ENCODE measurements at places on chromosomes 4 and X. TPM values are rescaled to one million over a fixed set of nuclear protein-coding genes. Genes with fewer than 3 reads are reported as not detected.

Gene TRIM60
- not detected for total RNA-seq

Gene TKTL2
- total RNA-seq: not detected

Gene ASMT
- 1.4 TPM for total RNA-seq

Gene CSTF2
- 30.2 TPM for total RNA-seq

- no peaks in the 10 kb centered on the region for H3K36me3 ChIP-seq
- H3K27me3 ChIP-seq: no peaks in the 10 kb centered on the region
- peaks cover 2% of the 10 kb centered on the region for H3K4me1 ChIP-seq
- no peak within 1 kb of the TSS for H3K27ac ChIP-seq
Observed at GRCh38 chrX:119757979-119758730, at the start of gene SOWAHD. SOWAHD (plus strand) TSS chrX:119758588; CDS start chrX:119758668, 80 bp downstream.

DNA sequence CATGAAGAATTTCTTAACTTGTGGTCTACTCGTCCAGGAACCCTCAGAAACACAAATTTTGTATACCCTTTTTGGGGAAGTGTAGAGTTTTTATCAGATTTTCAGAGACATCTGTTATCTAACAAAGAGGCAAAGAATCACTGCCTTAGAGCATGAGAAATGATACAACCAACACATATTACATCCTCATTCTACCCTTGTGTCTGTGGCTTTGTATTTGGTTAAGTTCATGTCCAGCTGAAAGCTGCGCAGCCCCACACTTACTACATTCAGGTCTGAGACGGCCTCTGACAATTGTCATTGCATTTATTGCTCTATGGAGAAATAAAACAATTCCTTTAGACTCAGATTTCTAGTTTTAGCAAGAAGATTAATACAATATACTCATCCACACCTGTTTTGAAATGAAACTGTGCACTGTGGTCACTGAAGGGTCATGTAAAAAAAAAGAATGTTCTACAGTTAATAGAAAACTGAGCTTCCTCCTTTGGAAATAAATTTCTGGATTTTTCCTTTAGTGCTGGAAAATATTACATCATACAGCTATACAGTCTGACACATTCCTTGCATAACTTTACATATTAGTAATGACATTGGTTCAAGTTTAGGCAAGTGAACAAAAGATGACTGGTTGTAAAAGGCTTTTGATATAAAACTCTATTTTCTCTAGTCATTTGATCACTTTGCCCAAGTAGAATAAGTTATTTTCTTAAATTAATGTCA lies 39.8 kb downstream of the GLRB start:
- H3K4me3 ChIP-seq: no peak overlapping the region
- no peaks in the 10 kb centered on the region for H3K36me3 ChIP-seq
- H3K27me3 ChIP-seq: no peaks in the 10 kb centered on the region
- no peaks in the 10 kb centered on the region for H3K4me1 ChIP-seq
- DNase-seq: no peak

DNA sequence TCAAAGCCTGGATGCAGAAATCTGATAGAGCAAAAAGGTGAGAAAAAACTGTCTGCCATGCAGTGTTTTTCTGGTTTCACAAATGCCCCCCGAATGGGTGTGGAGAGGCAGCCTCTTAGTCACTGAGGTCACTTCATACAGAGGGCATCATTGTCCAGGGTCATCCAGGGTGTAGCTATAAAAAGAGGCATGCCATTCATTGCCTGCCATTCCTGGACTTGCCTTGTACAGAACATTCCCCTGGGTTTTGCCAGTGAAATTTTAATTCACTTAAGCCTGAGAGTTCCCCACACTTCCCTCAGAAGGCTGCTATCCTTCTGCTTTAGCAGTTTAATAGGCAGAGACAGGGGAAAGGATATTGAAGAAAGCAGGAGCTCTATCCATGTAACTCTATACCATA lies 230.3 kb downstream of the UNC5C start:
- H3K36me3 ChIP-seq: no peaks in the 10 kb centered on the region
- DNase-seq: no peak

- no peaks in the 10 kb centered on the region for H3K36me3 ChIP-seq
- H3K4me1 ChIP-seq: no peaks in the 10 kb centered on the region
- no peaks in the 10 kb centered on the region for H3K27me3 ChIP-seq
- H3K27ac ChIP-seq: no peak overlapping the region
- DNase-seq: no peak
Observed at GRCh38 chrX:50167366-50167765, 33.4 kb downstream of the AKAP4 start.

DNA sequence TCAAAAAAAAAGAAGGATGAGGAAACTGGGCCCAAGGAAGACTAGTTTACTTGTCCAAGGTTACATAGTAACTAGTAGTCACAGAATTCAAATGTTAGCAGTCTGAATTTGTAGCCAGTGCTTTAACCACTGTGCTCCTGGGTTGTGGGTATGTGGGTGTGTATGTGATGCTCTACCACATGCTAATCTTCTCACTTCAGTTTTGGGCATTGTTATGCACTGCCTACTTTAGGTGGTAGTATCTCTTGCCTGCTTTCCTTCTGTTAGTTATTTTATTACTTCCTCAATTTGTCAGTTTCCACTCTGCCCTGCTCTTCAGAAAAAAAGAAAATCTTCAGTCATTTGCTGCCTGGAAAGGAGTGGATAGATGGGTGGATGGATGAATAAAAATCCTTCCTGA lies 219.2 kb downstream of the RPA4 start:
- H3K36me3 ChIP-seq: no peaks in the 10 kb centered on the region
- H3K27ac ChIP-seq: no peak overlapping the region
- no peaks in the 10 kb centered on the region for H3K27me3 ChIP-seq
- no peak overlapping the region for H3K4me3 ChIP-seq

GRCh38 chr4:27702730-27703431 lies 842.2 kb downstream of the STIM2 start:
- peak; percentile 36 for DNase-seq
- no peak overlapping the region for H3K27ac ChIP-seq
- no peaks in the 10 kb centered on the region for H3K36me3 ChIP-seq
- H3K27me3 ChIP-seq: no peaks in the 10 kb centered on the region
- H3K4me3 ChIP-seq: no peak overlapping the region

DNA sequence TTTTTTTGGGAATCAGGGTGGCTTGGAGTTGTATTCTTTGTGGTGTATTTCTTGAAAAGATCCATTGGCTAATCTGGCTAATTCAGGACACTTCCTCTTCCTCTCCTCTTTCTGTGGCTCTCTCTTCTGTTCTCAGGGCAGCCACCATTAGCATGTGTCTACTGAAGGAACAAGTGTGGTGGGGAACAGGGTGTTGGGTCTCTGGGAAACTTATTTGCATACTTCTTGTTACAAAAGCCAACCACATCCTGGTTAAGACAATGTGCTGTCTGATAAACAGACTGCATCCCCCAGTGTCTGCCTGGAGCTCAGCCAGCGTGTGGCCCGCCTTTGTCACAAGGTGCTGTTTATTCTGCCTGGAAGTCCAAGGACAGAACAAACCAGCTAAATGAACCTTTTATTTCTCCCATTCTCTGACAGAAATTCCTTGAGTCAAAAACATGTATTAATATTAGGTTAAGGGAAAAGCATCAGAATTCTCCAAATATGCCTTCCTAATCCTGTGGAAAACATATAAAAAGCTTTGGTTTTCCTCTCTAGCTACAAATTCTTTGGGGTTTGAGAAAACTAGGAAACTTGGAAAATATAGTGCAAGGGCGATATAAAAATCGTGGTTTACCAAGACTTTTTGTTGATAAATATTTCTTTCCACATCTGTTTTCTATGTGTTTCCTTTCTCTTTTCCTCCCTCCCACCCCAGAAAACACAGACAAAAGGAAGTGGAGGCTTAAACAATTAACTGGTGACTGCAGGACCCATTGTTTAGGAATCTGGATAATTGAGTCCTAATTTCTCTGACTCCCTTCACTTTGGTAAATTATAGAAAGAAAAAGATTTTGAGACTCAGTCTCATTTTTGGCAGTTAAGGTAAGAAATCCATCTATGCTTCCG lies 203.6 kb downstream of the SPRY1 start:
- H3K27ac ChIP-seq: no peak overlapping the region
- H3K4me1 ChIP-seq: no peaks in the 10 kb centered on the region
- H3K36me3 ChIP-seq: no peaks in the 10 kb centered on the region
- no peaks in the 10 kb centered on the region for H3K27me3 ChIP-seq
- DNase-seq: peak; percentile 60

GRCh38 chr4:150971901-150972300 lies 43.2 kb downstream of the LRBA start:
- H3K4me3 ChIP-seq: no peak overlapping the region
- H3K27ac ChIP-seq: no peak overlapping the region
- no peaks in the 10 kb centered on the region for H3K36me3 ChIP-seq
- no peaks in the 10 kb centered on the region for H3K27me3 ChIP-seq
- no peaks in the 10 kb centered on the region for H3K4me1 ChIP-seq

- peak; percentile 20 for DNase-seq
- H3K4me3 ChIP-seq: no peak overlapping the region
- H3K27ac ChIP-seq: no peak overlapping the region
- H3K27me3 ChIP-seq: no peaks in the 10 kb centered on the region
Observed at GRCh38 chr4:3409571-3410091, 32.1 kb upstream of the HGFAC start.

- peak overlapping the region; percentile 5 for H3K4me3 ChIP-seq
- no peak overlapping the region for H3K27ac ChIP-seq
- H3K4me1 ChIP-seq: peaks cover 6% of the 10 kb centered on the region
- no peaks in the 10 kb centered on the region for H3K27me3 ChIP-seq
- no peak for DNase-seq
Observed at GRCh38 chr4:182593402-182593801, 323.8 kb downstream of the DCTD start.

DNA sequence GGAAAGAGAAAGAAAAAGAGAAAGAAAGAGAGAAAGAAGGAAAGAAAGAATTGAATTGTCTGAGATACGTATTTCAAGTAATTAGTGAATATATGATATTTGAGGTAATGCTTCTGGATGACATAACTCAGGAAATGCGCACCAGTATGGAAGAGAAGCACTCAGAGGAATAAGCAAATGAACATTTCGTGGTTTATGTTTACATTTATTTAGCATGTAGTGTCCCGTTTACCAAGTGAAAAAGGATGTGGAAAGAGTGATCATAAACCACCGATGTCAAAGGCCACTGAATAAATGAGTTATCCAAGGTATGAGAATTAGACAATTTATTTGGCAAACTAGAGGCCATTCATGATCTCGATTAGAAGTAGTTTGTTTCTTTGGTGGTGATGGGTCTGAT lies 200.4 kb downstream of the ARAP2 start:
- H3K36me3 ChIP-seq: no peaks in the 10 kb centered on the region
- no peak for DNase-seq
- H3K4me3 ChIP-seq: no peak overlapping the region

- H3K4me3 ChIP-seq: no peak overlapping the region
- H3K27me3 ChIP-seq: no peaks in the 10 kb centered on the region
- DNase-seq: no peak
- H3K4me1 ChIP-seq: peaks cover 13% of the 10 kb centered on the region
- H3K36me3 ChIP-seq: peaks cover 5% of the 10 kb centered on the region
Observed at GRCh38 chrX:50613846-50614245, 143.2 kb upstream of the DGKK start.

DNA sequence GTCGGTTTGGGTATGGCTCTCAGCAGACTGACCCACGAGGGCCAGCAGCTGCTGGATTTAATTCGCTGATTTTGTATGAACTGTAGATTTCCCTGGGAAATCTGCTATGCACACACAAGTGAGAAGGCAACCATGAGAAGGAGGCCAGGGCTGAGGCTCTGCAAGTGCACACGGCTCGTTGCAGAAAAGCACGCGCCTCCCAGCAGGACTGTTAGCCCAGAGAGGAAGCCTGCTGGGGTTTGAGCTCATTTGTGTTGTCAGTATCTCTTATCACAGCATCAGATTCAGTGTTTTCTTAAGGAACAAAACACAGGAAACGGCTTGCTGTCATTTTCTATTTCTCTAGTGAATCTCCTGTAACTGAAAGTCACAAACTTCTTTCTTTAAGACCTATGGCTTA lies 296.2 kb upstream of the FAT1 start:
- H3K36me3 ChIP-seq: no peaks in the 10 kb centered on the region
- peak; percentile 36 for DNase-seq
- no peaks in the 10 kb centered on the region for H3K27me3 ChIP-seq
- H3K4me1 ChIP-seq: peaks cover 3% of the 10 kb centered on the region

Data from H9 (cell line).